ENCODE measurements at places on chromosomes 5 and 9.

- no peak for DNase-seq
Observed at GRCh38 chr5:71786337-71787055, 67.4 kb downstream of the CARTPT start.

DNA sequence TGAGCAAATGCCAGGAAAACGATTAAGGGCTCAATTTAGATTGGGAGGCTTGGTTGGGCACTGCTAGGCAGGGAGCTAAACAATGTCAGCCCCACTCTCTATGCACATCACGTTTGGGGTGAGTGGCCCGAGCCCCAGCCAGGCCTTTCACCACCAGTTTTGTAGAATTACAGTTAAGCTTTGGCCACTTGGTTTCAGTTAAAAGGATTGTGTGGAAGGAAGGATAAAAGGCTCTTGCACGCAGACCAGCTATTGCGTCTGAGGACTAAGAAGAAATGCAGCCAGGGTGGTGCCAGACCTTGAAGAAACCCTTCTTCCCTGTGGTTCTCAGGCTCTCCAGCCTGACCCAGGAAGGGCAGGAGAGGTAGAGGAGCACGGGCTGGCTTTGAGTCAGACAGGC lies 125.3 kb upstream of the SLC44A1 start:
- DNase-seq = no peak

DNA sequence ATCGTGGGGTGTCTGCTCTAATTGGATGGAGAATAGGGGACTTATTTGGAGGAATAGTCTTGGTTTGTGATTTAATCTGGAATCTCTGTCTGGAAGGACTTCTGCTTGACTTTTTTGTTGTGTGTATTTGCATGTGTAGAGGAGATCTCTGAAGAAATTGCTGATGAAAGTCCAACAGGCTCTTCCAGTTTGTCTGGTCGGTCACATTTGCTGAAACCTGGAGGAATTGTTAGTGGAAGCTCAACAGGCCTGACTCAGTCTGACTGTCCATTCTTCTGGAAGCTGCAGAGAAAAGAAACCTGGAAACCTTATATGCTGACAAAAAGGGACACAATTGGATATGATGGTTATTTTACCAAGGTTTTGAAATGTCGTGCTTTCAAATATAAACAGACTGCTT lies 33.4 kb upstream of the TENT2 start:
- no peak for DNase-seq

DNA sequence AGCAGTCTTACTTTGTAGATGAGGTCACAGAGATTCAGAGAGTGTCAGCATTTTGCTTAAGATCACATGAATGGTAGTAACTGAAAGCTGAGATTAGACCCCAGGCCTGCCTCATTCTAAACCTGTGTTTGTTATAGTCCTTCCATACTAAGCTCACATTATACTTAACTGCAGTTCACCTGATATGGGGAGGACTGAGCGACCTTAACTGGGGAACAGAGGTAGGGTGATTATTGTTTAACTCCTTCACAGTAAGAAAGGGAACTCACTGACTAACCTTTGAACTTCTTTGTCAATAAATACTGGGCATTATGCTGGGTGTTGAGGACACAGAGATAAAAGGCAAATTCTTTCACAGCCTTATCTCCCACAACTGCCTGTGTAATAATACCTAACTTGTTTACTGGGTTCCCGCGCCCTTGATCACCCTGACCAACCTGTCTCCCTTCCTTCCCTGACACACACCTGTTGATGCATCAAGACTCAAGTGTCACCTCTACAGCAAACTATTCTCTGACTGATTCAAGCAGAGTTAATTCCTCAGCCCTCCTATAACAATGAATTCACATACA lies 27.2 kb downstream of the DEPDC1B start:
- no peak for DNase-seq

Data from AG09319 (cell line).